ENCODE measurements at places on chromosomes 2 and 18.

DNA sequence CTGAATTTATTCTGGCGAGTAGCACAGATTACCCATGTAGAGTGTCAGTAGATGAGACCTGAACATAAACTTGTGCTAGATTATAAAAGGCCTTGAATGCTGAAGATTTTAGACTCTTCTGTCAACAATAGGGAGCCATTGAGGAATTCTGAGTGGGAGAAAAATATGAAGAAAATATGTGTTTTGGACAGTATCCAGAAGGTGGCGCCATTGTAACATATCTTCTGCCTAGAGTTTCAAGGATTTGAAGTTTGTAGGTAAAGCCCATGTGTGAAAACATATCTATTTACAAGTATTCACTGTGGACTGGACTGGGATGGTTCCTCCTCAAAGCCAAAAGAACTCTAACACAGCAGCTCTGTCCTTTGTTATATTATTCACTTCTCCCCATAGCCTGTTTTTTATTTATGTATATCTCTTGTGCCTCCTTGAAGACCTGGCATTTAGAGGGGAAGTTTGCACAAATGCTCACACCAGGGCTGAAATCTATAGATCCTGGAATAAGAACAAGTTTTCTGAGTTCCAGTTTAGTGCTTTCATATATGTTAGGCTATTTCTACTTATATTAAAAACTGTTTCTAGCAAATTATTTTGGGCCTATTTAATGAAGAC lies 124.9 kb downstream of the RDH14 start:
- no peak for DNase-seq

- DNase-seq, result no peak
Observed at GRCh38 chr18:74275736-74276135, 16.0 kb downstream of the CYB5A start.

GRCh38 chr18:8469544-8470130 lies 139.6 kb upstream of the RAB12 start:
- DNase-seq, result no peak

DNA sequence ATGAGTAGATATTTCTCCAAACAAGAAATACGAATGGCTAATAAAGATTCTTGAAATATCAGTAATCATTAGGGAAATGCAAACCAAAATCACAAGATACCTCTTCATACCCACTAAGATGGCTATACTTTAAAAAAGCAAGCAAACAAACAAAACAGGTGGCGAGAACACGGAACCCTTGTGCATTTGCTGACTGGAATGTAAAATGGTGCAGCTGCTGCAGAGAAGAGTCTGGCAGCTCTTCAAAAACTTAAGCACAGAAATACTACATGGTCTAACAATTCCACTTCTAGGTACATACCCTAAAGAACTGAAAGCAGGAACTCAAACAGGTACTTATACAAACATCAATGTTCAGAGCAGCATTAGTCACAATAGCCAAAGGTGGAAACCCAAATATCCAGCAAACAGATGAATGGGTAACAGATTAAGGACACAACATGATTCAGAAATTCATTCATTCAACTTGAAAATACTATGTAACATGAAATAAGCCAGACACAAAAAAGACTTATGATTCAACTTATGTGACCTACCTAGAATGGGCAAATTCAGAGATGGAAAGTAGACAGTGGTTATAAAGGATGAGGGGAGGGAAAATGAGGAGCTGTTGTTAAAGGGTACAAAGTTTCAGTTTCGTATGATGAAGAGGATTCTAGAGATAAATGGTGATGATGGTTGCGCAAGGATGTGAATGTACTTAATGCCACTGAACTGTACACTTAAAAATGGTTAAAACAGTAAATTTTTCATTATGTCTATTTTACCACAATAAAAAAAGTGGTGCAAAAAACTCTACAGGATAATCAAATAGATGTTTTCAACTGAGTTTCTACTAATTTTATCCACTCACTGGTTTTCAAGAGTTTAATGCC lies 26.9 kb upstream of the GPR75 start:
- DNase-seq, result no peak

DNA sequence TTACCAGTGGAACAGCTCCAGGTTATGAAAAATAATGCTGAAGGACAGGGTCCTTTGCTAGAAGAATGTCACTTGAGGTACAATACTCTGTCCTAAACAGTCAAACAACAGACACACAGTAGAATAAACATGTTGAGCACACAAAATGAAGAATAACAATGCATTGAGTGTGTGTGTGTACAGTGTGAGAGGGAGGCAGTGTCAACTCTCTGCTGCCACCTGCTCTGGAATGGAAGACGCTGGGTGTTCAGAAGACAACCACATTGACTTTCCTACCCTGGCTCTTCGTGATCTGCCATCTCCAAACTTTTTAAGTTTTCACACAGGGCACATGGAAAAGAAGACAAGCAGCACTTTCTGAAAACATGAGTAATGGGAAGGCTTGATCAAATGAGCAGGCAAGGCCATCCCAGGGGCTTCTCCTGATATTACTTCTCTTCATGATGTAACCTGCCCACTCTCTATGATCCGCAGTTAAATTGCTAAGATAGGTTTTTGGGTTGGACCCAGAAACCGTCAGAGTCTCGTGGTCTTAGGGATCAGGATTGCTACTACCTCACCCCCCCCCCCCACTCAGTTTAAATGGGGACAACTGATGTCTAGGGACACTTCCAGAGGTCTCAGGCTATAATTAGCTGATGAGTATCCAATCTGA lies 533.2 kb upstream of the TNP1 start:
- DNase-seq, result no peak

GRCh38 chr2:174971868-174972781 lies 33.1 kb downstream of the CHN1 start:
- DNase-seq, result no peak

- DNase-seq, result no peak
Observed at GRCh38 chr18:79932907-79933306, 18.5 kb downstream of the SLC66A2 start.

DNA sequence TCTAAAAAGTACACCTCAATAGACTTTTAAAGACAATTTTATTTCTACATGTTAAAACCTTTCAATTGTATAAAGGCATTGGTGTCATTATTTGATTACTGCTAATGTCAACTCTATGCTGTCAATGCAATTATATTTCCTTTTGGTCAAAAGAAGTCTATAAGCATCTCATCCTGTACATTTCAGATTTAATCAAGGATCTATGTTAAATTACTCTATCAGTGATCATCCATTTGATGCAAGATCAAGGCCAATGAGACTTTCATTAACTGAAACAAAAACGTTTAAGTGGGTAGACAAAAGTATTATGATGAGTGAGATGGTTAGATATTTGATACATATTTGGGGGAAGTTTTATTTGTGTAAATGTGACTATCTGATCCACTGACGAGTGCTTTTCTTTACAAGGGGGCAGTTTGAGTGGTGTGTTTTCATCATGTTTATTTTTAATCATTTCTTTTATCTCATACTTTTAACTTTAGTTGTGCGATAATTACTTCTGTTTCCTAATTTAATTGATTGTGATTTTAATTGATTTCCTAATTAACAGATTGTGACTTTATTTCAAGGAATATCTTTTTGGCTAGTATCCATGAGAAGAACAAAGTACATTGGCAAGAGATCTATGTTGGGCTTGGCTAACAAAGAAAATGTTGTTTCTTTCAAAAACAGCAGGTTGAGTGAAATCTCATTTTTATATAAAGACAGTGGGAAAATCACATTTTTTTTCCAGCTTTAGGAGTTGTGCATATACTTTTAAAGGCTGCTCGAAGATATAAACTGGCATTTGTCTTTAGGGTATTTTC lies 1.1 kb downstream of the ARHGAP28 start:
- no peak for DNase-seq

- no peak for DNase-seq
Observed at GRCh38 chr2:126539101-126539500, 116.9 kb upstream of the GYPC start.

DNA sequence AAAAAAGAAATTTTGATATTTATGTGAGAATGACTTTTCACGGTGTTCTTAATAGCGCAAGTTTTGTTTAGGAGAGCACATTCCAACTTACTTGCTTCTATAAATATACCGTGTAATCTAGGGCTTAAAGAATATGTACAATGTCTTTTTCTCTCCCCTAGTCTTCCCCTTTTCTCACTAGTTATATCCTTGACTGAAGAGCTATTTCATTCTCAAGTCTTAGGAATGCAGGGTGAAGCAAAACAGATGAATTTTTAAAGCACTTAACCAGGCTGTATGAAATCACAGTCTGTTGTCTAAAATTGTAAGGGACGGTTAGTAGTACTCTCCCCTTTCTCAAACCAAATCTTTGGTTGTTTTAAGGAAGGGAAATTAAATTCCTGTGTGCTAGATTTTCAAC lies 29.6 kb upstream of the SLC30A6 start:
- DNase-seq, result no peak

GRCh38 chr2:72367530-72368225 lies 220.0 kb upstream of the CYP26B1 start:
- no peak for DNase-seq

DNA sequence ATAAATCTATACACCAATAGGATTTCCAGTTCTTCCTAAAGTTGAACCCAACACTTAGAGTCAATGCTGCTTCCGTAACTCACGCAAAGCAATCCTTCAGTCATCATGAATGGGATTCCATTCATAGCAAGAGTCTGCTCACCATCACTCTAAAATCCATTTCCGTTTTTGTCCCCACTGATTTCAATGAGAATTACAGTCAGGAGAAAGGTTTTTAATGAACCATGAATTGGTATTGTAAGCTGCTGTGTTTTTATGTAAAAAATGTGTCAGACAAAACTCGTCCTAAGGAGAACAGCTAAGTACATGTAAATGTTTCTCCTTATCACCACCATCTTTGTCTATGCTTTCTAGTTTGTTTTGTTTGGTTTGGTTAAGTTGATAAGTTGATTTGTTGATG lies 391.5 kb downstream of the IRS1 start:
- DNase-seq, result no peak

DNA sequence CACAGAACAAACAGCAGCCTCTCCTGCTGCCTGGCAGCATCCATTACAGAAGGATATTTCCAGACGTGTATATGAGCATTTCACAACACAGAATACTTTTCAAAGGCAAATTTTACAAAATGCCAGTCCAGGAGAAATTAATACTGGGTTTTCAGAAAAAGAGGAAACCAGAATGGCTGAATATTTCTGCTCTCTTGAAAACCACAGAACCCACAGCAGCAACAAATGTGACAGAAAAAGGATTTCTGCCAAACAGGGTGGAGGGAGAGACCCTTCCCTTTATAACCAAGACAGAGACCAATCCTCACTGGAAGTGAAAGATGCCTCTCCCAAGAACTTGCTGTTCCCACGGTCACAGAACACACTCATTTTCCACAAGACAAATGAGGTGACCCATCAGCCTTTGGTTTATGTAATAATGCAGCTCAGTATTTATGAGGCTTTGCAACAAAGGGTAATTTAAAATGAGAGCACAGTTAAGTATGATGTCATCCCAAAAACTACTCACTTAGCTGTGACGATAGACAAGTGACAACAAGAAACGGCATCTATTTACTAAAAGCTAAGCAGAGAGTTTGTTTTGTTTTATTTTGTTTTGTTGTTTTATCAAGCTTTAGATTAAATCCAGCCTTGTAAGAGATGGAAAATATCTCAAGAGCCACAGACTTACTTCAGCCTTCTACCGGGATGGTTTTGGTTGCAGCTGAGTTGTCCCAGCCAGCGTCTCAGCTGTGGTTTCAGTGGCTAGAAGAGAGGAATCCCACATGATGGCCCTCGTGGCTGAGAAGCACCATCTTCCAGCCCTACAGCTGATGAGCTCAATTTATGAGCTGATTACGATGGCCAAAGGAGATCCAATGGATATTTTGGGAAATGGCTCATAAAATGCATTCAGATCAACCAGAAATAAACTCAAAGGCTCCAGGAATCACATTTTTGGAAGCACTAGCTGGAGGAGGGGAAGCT lies 249.3 kb upstream of the AGAP1 start:
- DNase-seq, result no peak

GRCh38 chr2:119198240-119198840 lies 25.3 kb upstream of the STEAP3 start:
- no peak for DNase-seq

GRCh38 chr18:77308216-77308615 lies 58.6 kb downstream of the GALR1 start:
- no peak for DNase-seq

GRCh38 chr18:39521164-39521563 lies 1955.6 kb upstream of the CELF4 start:
- DNase-seq, result no peak

DNA sequence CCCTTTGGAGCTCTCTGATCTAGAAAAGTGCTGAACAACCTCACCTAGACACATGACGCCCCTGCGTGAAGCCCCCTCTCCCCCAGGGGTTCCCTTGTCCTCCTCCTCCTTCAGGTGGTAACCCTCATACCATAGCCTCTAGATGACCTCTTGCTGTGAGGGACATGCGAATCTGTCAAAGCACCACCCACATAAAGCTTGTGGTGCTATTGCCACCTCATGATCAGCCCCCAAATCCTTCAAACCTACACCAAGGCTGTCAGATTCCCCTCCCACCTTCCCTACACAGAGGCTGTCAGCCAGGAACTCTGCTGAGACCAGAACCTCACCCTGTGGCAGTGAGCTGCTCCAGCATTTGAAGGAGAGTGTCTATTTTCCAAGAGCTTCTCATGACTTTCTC lies 43.1 kb upstream of the TEX51 start:
- no peak for DNase-seq

DNA sequence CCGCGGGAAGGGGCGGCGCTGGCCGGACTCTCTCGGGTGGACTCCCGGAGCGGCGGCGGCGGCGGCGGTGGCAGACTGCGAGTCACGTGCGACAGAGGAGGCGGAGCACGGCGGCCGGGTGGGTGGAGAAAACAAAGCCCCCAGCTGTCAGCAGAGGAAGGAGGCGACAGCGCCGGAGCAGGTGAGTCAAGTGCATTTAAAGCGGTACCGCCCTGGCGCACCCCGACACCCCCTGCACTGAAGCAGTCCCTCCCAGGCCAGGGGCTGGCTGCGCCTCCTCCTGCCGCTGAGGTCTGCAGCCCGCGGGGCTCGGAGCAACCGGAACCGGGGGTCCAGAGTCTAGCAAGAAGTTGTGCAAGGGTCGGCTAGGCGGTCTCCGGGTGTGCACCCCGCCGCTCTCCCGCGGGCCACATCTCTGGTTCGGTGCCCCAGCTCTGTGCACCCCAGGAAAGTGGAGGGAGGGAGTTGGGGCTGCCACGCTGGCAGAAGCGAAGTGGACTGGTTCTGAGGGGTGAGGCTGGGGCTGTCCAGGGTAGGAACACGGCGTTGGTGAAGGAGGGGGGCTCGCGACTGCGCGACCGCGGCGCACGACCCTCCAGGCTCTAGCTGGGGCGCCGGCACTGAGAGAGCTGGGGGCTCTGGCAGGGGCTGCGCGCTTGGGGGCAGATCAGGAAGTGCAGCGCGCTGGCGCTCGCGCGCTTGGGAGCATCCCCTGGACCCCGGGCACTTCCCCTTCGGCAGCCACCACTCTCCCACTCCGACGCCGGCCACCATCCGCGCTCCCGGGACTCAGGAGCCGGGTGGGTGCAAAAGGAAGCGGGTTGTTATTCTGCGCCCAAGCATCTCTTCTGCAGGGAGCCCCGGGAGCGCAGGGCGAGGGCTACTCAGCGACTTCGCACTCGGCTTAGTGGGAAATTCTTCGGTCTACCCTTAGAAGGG lies 64.0 kb upstream of the MAPRE2 start:
- peak; percentile 62 for DNase-seq

- DNase-seq, result no peak
Observed at GRCh38 chr18:42901161-42901560, 214.3 kb downstream of the RIT2 start.

All from activated T-helper 2 cell treated with anti-CD3 and anti-CD28 coated beads, Interferon-gamma antibody, Interleukin-2, Interleukin-4, amounts not matched to agents 10 μg/mL and 5 μg/mL and 100 μg/mL, durations not matched to agents 14 hours and 24 hours and 36 hours (primary cell).